NCI-H526 (cell line): ENCODE measurements at places on chromosomes 6 and 20.

- DNase-seq: peak; percentile 82
These were observed 6.7 kb downstream of the PRDM13 start for GRCh38 chr6:99613409-99613704.

GRCh38 chr6:153787341-153787606 is 251.8 kb upstream of the OPRM1 start:
- DNase-seq: no peak

GRCh38 chr20:44051661-44052000 is 135.4 kb downstream of the JPH2 start:
- no peak for DNase-seq

- DNase-seq: peak; percentile 72
These were observed 61.1 kb downstream of the FAM217A start for GRCh38 chr6:4017834-4018170.

DNA sequence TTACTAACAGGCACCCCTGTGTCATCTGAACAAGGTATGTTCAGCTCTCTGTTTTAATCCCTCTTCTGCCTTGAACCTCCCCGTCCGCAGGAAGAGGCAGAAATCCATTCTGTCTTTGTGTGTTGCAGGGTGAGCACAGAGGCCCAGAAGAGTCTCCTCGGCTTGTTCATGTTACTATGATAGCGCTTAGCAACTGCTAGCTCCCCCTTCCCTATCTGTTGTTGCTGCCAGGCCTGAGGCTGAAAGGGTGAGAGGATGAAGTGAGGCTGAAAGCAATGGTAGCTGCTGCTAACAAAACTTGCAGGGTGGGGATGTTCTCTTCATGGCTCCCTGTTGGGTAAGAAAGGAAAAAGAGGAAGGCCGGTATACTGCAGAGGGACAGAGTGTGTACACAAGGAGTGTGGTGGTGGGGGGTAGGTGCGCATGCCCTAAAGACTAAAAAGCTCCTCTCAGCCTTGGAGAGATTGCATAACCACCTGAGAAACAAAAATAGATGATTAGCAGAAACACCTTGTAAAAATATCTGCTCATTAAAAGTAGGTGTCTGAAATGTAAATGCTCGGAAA is 55.2 kb upstream of the CITED2 start:
- DNase-seq: no peak

GRCh38 chr6:2731281-2731909 is 19.3 kb downstream of the MYLK4 start:
- no peak for DNase-seq

DNA sequence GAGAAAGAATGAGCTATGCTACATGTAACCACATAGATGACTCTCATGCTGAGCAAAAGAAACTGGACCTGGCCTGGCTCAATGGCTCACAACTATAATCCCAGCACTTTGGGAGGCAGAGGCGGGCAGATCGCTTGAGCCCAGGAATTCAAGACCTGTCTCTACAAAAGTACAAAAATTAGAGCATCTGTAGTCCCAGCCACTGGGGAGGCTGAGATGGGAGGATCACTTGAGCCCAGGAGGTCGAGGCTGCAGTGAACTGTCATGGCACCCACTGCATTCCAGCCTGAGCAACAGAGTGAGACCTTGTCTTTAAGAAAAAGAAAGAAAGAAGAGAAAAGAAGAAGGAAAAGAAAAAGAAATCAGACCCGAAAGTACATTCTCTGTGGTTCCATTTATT is 41.7 kb downstream of the NCR2 start:
- DNase-seq: no peak

GRCh38 chr6:110352563-110353262 is 5.4 kb downstream of the METTL24 start:
- DNase-seq: peak; percentile 44

- DNase-seq: no peak
These were observed 70.9 kb downstream of the MYO6 start for GRCh38 chr6:75819776-75820487.

DNA sequence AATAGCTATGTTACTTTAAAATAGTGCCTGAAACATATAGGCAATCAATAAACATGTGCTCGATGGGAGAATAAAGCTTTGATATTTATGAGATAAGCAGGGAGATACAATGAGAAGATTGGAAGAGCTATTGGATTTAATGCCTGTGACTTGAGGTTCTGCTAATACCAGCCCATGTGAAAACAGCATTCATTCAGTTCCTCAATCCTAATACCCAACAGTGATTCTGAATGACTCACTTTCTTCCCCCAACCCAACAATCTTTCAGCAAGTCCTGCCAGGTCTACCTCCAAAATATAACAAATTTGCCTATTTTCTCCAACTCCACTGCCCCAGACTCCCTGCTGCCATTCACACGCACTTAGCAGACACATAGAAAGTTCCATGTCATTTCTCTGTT is 26.6 kb upstream of the KLHL31 start:
- DNase-seq: no peak

DNA sequence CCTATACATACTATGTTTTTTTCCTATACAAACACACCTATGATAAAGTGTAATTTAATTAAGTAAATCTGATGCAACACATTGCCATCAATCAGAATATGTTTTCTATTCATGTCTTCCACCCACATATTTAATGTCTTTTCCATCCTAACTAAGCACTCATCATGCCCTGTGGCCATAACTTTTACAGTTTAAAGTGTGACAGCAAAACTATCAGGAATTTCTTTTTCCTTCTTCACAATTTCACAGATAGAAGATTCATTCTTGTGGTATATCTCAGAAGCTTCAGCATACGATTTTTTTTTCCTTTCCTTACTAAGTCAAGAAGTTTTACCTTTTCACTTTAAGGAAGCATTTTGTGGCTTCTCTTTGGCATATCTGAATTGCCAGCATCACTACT is 7.0 kb upstream of the BEND6 start:
- no peak for DNase-seq

DNA sequence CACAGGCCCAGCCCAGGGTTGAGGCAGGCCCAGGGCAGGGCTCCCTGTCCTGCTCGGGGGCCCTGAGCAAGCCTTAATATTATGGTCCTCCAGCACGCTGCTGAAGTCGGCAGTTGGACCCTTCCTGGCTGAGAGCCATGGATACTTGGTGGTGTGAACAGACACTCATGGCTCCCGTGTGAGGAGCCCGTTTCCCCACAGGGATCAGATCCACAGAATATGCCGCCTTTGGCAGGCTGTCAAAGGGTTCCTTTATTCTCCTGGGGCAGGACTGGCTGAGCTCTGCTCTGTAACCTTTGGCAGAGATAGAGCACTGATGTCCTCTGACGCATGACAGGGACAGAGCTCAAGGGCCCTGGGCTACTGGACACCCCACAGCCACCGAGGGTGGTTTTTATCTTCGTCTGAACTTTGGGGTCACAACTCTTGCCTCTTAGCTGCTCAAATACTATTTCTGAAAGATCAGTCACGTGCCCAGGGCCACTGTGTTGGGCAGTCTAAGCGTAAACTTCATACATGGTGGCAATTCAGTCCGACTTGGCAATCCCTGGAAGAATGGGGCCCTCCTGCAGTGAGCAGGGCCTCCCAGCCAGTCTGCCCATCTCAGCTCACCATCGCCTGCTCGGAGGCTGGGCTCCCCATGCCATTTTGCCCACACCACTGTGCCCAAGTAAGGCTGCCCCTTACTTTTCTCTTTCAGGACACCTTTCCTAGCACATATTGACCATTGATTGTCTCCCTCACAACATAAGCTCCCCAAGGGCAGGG is 49.1 kb downstream of the TTI1 start:
- no peak for DNase-seq

- DNase-seq: peak; percentile 29
These were observed 86.8 kb downstream of the NCR2 start for GRCh38 chr6:41422161-41422560.

GRCh38 chr20:32189691-32190615 is 17.6 kb downstream of the PLAGL2 start:
- DNase-seq: peak; percentile 68

DNA sequence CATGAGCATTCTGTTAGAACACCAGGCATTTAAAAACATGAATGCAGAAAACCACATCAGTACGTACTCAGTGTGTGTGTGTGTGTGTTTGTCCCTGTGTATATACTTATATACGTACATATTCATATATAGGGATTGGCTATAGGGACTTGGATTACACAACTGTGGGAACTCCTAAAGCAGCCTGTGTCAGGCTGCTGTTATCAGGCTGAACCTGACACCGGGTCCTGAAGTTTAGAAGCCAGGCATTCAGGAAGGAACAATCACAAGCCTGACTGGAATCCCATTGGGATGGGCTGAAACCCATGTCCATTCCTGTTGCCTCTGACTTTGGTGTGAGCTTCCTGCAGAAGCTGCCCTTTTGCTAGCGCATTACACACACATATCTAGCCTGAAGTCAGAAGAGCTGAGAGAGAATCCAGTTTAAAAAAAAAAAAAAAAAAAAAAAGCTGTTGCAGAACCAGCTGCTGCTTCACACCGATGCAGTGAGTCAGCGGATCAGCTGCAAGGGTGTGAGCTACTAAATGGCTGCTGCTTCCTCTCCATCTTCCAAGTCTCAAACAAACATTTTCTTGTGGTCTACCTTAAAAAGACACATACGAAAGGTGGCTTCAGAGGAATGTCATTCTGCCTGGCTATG is 348.1 kb downstream of the THBS2 start:
- no peak for DNase-seq

GRCh38 chr6:72936766-72937559 is 288.3 kb downstream of the KHDC1L start:
- peak; percentile 48 for DNase-seq

GRCh38 chr6:112044196-112044595 is 9.7 kb upstream of the CCN6 start:
- peak; percentile 14 for DNase-seq

DNA sequence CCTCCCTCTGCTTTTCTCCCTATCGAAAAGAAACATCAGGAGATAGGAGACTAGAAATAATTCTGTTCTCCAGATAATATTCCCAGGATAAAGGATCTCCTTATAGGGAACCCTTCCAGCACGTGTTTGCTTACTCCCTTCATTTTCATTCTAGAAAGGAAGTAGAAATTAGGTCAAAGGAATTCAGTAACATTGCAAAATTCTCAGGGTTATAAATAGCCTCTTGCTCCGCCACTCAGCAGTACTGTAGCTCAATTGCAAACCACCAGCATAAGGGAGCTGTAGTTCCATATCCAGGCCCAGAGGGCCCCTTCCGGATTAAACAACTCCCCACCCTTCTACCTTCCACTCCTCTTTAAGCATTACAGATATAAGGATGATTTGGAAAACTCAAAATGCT is 6.2 kb downstream of the ELMO2 start:
- DNase-seq: no peak

DNA sequence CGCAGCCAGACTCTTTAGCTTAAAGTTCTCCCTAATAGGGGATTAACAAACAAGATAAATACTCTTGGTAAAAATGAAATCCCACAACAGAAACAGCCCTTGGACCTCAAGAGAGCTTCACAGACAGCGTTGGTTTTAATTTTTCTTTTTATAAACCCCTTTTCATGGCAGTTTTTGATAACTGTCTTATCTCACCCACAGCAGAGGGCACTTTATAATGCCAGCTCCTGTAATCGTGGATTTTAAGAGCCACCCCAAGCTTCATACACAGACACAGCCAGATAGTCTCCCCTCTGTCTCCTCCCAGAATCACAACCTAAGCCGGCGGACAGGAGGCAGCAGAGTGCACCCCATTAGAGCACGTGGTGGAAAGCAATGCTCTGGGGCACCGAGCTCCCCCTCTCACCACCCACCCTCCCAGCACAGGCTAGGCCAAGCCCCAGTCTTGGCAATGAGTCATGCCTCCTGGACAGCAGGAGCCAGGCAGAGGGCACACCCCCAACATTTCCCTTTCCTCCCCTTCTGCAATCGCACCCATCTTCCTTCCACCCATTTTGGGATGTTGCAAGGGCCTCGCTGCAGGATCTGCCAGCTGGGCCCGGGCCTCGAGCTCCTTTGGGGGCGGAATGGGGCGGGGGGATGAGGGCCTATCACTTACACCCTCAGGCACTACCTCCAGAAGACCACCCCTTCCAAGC is 2.4 kb downstream of the JAG1 start:
- DNase-seq: no peak

DNA sequence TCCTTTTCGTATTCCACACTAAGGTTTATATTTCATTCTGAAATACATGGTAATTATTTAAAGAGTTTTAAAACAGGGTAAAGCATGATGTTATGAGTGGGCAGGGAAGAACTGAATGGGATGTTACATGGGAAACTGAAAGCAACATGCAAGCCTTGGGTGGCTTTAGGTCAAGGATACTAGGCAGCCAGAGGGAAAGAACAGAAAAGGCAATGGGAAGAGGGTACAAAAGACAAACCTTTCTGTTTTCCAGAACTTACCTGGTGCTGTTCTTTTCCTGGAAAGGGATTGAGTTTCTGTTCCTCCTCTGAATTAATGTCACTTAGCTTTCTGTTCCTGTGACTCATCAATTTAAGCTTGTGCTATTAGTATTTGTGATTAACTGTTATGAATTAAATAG is 71.2 kb upstream of the SMIM8 start:
- no peak for DNase-seq

- no peak for DNase-seq
These were observed 37.1 kb downstream of the PHF3 start for GRCh38 chr6:63672582-63673129.

DNA sequence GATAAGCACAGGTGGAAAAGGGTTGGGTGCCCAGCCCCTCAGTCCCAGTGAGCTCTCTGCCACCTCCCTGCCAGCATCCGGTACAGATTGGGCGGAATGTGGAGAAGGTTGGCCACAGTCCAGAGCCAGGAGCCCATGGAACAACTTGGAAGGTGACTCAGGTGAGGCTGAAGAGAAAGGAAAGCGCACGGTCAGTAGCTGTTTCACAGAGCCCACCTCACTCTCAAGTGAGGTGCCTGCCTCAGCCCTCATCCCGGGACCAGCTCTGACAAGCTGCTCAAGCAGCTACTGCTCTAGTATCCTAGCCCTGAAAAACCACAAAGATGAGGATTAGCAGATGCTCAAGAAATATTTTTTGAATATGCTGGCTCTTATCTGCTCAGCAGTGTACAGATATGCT is 1.1 kb upstream of the MMP24OS start:
- DNase-seq: no peak

GRCh38 chr20:23255106-23255505 is 95.5 kb upstream of the NXT1 start:
- DNase-seq: no peak

DNA sequence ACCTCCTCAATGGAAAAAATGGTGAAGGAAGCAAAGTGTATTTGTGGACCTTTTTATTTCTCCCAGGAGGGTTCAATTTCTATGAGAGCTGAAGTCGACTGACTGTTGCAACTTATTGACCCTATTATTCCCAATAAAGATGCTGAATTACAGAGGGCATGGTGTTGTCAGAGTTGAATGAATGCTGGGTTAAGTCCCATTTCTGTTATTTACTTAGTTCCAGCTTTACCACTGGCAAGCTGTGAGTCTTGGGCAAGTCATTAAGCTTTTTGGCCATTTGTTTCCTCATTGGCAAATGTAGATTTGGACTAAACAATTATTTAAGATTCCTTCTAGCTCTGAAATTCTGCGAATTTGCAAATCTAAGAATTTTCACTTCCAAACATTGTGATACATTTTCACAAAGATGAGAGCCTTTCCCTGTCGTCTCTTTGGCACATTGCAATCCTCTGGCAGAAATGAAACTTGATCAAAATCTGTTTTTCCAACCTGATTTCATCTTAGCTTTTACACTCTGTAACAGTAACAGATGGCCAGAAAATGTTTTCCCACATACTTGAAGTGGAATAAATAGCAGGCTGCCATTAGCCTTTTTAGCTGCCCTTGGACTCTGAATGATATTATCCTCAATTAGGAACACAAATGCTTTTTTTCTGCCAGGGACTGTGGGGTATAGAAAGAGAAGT is 21.3 kb downstream of the BLTP3A start:
- no peak for DNase-seq
